ENCODE measurements at places on chromosomes 7 and 10.

DNA sequence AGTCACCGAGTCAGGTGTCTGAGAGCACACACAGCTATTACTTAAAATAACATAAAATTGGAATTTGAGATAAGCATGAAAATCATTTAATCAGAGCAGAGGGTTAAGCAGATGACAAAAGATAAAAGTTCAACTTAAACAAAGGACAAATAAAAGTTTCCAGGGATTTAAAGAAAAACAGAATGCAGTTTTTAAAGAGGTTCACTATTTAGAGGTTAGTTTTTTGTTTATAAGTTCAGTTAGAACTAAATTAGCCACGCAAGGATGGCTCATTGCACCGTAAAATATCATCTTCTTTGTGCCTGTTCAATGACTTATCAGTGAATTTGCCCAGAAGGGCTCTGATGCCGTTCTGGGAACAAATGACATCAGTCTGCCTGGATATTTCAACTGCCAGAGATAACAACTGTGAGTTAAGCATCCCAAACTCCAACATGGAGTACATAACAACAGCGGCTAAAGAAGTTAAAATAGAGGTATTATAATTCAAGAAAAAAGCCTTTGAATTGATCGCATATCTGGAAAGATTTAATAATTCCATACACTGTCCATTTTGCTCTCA, 107.8 kb downstream of the ANK3 start:
- no peak for DNase-seq

GRCh38 chr7:95549818-95550529, 46.3 kb downstream of the PDK4 start:
- DNase-seq: no peak

- no peak for DNase-seq
Observed at GRCh38 chr7:48426966-48427555, 255.8 kb downstream of the ABCA13 start.

GRCh38 chr7:29341156-29341555, 146.6 kb downstream of the CHN2 start:
- DNase-seq: no peak

- no peak for DNase-seq
Observed at GRCh38 chr10:31242902-31243301, 76.1 kb upstream of the ZEB1 start.
